Epithelial cell of umbilical artery (primary cell): ENCODE measurements at places on chromosomes 12 and 14. TPM values are rescaled to one million over a fixed set of nuclear protein-coding genes. Genes with fewer than 3 reads are reported as not detected.

Gene RNASE1
- total RNA-seq: 33.5 and 51.7 TPM in 2 replicates

Gene SALL2
- total RNA-seq: 1.2 and 1.3 TPM in 2 replicates

Gene TSPAN19
- total RNA-seq: not detected in 2 replicates

Gene ANKLE2
- total RNA-seq: 51.2 and 53.9 TPM in 2 replicates

Gene AICDA
- total RNA-seq: not detected in 2 replicates
